Islet precursor cell (in vitro differentiated cells): ENCODE measurements at places on chromosomes 2 and 18.

GRCh38 chr2:80244905-80245584, 59.5 kb downstream of the LRRTM1 start:
- DNase-seq = no peak

- no peak for DNase-seq
These were observed 1.2 kb upstream of the ARHGAP28 start for GRCh38 chr18:6728331-6728730.

- DNase-seq = no peak
These were observed 277.3 kb upstream of the FN1 start for GRCh38 chr2:215712871-215713790.

DNA sequence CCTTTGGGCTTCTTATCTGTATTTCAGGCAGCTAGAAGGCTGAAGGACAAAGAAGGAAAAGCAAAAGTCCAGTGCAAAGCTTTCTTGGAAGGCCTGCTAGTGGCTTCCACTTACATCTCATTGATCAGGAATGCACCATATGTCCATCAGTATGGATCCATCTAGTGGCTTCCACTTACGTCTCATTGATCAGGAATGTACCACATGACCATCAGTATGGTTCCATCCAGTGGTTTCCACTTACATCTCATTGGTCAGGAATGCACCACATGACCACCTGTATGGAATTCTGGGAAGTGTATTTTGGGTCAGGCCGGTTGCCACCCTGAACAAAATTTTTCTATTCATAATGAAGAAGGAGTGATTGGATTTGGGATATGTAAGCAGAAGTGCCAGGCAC, 70.6 kb downstream of the LYPD6 start:
- DNase-seq = no peak

DNA sequence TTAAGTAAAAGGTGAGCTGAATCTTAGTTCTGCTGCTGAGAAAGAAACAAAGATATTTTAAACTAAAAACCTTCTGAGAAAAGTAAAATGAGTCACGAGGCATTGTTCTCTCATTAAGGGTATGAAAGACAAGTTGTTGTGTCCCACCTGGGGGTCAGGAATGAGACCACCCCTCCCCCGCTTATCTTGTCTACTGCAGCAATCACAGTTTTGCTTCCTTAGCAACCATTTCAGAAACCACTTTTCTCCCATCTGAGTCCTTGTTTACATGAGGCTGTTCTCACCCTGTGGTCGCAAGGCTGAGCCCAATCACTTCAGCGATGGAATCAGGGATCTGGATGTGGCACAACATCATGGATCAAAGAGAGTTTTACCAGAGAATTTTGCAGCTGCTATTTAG, 377.6 kb upstream of the NETO1 start:
- DNase-seq = no peak

- no peak for DNase-seq
These were observed 27.5 kb downstream of the STAMBP start for GRCh38 chr2:73856214-73856613.

DNA sequence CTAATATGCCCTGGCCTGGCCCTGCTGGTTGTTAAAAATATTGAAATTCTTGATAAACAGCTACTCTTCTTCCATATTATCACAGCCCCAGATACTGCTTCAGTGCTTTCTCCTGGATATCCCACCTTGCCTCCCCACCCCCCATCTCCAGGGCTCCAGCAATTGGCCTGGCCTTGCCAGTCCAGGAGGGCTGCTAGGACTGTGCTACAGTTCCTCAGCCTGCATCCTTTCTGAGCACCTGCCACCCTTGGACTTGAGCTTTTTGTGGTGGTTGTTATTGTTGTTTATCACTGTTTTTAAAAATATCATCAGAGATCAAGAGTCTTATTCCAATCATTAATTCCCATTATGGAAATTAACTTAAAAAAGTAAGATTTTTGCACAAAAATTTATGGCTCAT, 13.5 kb downstream of the HNMT start:
- no peak for DNase-seq

- no peak for DNase-seq
These were observed 47.8 kb upstream of the FOSL2 start for GRCh38 chr2:28344756-28345373.

- no peak for DNase-seq
These were observed 39.0 kb downstream of the OLA1 start for GRCh38 chr2:174209325-174209724.

DNA sequence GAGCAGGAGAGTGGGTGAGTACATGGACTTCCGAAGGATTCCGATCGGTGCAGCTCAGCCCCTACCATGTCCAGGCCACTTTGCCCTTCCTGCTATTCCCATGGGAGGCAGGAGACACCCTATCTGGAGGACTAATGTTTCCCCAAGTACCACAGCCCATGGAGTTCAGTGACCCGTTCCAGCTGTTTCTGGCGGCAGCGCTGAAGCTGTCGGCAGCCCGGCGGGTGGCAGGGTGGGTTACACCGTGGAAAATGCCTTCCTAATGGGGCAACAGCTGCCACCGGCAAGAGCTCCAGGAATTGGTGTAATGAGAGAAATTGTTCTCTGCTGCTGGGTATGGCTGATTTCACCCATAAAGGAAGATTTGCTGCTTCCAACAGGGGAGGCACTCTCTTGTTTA, 98.3 kb downstream of the MYCN start:
- no peak for DNase-seq

DNA sequence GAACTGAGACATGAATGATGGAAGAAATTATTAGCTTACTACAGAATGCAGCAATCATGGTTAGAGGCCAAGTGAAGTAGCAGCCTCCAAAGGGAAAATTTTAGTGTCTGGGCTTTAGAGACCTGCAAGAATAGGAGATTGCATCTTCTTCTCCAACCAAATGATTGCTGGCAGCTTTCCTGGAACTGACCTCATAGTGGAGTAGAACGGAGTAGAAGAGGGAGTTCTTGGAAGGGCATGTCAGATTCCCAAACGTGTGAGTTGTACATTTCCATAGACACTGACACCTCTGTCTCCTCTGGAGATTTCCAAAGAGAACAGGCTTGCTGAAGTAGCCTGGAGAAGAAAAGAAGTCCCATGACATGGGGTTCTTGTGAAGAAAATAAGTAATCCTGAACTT, 169.8 kb upstream of the ERBB4 start:
- DNase-seq = no peak

- no peak for DNase-seq
These were observed 972 bp upstream of the MPP4 start for GRCh38 chr2:201699416-201699815.

GRCh38 chr2:10125842-10126631, 3.5 kb downstream of the RRM2 start:
- DNase-seq = no peak

- DNase-seq = no peak
These were observed 29.5 kb downstream of the OSBPL6 start for GRCh38 chr2:178223806-178224205.

DNA sequence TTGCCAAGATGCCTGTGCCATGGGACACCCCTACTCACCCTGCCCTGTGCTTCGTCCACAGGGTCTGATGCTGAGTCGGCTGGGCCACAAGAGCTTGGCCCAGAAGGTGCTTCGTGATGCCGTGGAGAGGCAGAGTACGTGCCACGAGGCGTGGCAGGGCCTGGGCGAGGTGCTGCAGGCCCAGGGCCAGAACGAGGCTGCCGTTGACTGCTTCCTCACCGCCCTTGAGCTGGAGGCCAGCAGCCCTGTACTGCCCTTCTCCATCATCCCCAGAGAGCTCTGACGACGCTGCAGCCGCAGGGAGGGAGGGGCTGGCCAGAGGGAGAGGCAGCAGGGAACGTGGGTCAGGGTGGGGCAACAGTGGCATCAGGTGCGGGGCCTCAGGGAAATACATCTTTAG, 81.5 kb downstream of the STPG4 start:
- no peak for DNase-seq

GRCh38 chr2:240819858-240820606, at the start of gene KIF1A:
KIF1A (minus strand) TSS chr2:240820219; CDS start chr2:240797752, 22,467 bp downstream.
- DNase-seq = peak; percentile 81

- DNase-seq = no peak
These were observed 27.9 kb downstream of the KIAA1328 start for GRCh38 chr18:36856815-36857214.

GRCh38 chr2:16933355-16933754, 267.7 kb upstream of the CYRIA start:
- no peak for DNase-seq

DNA sequence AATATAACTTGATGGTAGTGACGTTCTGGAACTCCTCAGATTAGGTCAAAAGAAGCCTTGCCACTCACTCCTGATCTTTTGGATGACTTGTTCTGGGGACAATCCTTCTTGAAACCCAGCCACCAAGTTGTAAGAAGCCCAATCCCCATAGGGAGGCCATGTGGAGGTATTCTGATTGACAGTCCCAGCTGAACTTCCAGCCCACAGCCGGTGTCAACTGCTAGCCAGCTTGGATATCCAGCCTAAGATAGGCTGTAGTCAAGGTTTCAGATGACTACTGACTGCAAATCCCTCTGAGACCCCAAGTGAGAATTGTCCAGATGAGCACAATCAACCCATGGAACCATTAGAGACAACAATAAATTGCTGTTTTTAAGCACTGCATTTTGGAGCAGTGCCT, 31.4 kb downstream of the EIF2AK2 start:
- DNase-seq = no peak

DNA sequence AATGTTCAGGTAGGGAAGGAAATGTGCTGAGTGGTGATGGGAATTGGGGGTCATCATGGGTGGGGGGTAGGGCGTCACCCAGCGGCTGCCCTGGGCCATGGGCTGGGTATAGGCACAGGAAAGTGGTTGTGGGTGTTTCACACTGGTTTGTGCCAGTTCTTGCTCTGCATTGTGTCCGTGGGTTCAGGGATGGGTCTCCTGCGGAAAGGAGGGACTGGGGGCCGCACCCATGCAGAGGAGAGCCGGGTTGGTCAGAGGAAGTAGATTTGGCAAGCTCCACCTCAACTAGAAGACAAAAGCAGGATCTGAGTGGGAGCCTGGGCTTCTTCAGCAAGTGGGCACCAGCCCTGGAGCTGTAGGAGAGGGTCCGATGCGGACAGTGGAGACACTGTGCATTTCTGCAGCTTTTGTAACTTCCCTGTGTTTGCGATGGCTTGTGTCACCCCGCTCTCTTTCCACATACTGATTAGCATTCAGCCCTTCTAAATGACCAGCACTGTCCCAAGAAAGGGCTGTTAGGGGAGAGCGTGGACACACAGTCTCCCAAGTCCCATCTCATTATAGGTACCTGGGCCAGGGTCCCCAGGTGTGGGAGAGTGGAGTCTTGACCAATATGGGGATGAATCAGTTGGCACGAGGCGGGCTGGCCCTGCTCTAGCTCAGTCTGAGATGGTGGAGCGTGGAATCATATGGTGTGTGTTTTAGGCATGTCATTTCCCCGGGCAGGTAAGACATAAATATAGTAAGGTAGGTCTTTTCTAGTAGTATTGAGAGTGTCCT, 67.2 kb downstream of the LRRFIP1 start:
- peak; percentile 40 for DNase-seq

- DNase-seq = peak; percentile 18
These were observed 74.3 kb downstream of the BIN1 start for GRCh38 chr2:127032621-127033020.

DNA sequence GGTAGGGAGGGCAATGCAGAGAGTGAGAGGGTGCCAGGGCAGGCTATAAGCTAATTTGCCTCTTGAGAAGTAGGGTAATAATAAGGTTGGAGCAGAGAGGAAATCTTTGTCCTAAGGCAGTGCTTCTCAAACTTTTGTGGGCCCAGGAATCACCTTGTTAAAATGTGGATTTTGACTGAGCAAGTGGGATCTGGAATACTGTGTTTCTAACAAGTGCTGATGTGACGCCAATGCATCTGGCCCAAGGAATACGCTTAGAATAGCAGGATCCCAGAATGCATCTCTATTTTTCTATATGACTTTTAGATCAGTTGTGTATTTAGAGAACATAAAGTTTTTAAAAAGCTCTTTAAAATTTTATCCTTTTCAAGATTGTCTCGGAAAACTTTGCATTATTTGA, 29.7 kb upstream of the GTF2A1L start:
- no peak for DNase-seq

- DNase-seq = no peak
These were observed 238.9 kb downstream of the FHOD3 start for GRCh38 chr18:36536426-36536825.

DNA sequence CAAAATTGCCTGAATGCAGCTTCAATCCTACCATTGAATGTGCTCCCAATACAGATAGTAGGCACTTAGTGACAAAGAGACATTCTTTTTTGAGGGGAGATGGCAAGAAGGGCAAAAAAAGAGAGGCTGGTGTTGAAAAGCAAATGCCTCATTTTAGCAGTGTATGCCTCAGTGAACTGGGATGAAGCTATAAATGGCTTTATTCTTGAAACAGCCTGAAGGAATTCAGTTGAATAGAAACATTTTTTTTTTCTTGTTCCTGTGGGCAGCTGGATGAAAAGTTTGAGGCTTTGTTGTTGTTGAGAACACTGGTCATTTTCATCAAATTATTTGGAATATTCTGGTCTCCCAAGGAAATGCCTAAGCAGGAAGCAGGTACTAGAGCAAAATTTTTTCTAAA, 228.9 kb downstream of the RNF144A start:
- no peak for DNase-seq

DNA sequence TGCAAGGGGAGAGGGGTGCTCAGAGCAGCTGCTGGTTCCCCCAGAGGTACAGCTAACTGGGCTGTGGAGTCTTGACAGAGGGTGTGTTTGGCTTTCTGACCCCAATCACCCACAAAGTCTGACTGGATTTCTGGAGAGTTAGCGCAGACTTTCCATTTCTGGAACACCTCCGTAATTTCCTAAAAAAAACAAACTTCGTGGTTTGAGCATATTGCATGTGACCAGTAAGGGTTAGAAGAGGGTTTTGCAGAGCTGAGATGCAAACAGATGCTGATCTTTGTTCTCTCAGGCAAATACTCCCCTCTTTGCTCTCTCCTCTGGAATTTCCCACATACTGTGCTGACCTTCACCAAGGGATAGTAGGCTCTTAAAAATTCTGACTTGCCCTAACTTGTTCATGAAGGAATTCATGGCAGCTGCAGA, 44.5 kb upstream of the TMEM247 start:
- DNase-seq = no peak

GRCh38 chr18:941331-941730, 36.7 kb downstream of the ADCYAP1 start:
- DNase-seq = no peak

DNA sequence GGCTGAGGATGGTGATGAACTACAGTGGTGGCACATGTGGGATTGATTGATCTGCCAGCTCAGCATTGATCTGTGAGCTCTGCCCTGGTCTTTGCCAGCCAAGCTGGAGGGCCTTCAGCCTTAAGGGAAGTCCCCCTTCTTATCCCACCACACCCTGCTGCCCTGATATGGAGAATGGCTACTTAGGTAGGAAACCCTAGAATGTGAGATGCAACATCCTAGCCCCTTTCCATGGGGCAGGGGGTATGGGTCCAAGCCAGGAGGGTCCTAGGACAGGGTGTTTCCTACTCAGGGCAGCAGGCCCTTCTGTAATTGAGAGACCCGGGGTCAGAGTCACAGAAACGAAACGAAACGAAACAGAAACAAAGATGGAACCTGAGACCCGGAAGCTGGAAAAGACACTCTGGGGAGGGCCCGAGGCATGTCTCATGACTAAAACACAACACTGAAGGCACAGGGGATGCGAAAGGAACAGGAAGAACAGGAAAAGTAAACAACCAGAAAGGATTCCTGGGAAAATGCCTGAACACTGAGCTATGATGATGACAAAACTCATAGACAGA, 16.9 kb upstream of the SULT1C2 start:
- no peak for DNase-seq

- DNase-seq = peak; percentile 68
These were observed 239.1 kb downstream of the KCNS3 start for GRCh38 chr2:18117592-18117991.

- DNase-seq = no peak
These were observed 63.3 kb upstream of the TTC27 start for GRCh38 chr2:32564417-32565035.
